Smooth muscle cell of bladder (primary cell): ENCODE measurements at places on chromosomes 12 and 14. TPM values are rescaled to one million over a fixed set of nuclear protein-coding genes. Genes with fewer than 3 reads are reported as not detected.

Gene SIX4
- total RNA-seq = 7.7 and 7.8 TPM in 2 replicates

Gene C12orf56
- 0.28 and 0.37 TPM in 2 replicates for total RNA-seq

Gene RIPK3
- 2.5 and 2.8 TPM in 2 replicates for total RNA-seq

Gene TOMM20L
- not detected in 2 replicates for total RNA-seq

Gene TCL1B
- not detected in 2 replicates for total RNA-seq

Gene TTC9
- under 0.01 TPM in 2 replicates for total RNA-seq

Gene FBXW8
- 14.9 and 17.4 TPM in 2 replicates for total RNA-seq

Gene ADCY4
- 3.4 and 5.3 TPM in 2 replicates for total RNA-seq

Gene CPM
- 3.0 and 7.3 TPM in 2 replicates for total RNA-seq

Gene POTEM
- not detected in 2 replicates for total RNA-seq

Gene PABPN1
- total RNA-seq = 102 and 114 TPM in 2 replicates

Gene RASSF8
- 98.4 and 105 TPM in 2 replicates for total RNA-seq

Gene CALCOCO1
- 84.9 and 124 TPM in 2 replicates for total RNA-seq

Gene FOXM1
- 1.7 and 1.8 TPM in 2 replicates for total RNA-seq

Gene ZBTB42
- 1.00 and 1.3 TPM in 2 replicates for total RNA-seq

Gene TAS2R19
- 4.0 and 4.1 TPM in 2 replicates for total RNA-seq

Gene ALG10B
- total RNA-seq = 1.4 and 2.4 TPM in 2 replicates

Gene PPP4R4
- total RNA-seq = 1.7 and 4.1 TPM in 2 replicates

Gene ATP2B1
- total RNA-seq = 106 and 107 TPM in 2 replicates

Gene STYK1
- total RNA-seq = 0.09 and 0.14 TPM in 2 replicates

Gene OR6C2
- total RNA-seq = not detected in 2 replicates

Gene SLC10A1
- total RNA-seq = not detected in 2 replicates

Gene CLEC1B
- total RNA-seq = not detected in 2 replicates

Gene IAPP
- not detected in 2 replicates for total RNA-seq

Gene LETMD1
- 53.6 and 58.4 TPM in 2 replicates for total RNA-seq

Gene FOXN4
- total RNA-seq = not detected in 2 replicates

Gene KLRB1
- under 0.01 TPM in 1 of 2 replicates, not detected in the other for total RNA-seq
